COR-L47 (cell line): ENCODE measurements at places on chromosomes 4 and X.

- DNase-seq = no peak
Observed at GRCh38 chr4:57303012-57303751, 193.0 kb upstream of the IGFBP7 start.

DNA sequence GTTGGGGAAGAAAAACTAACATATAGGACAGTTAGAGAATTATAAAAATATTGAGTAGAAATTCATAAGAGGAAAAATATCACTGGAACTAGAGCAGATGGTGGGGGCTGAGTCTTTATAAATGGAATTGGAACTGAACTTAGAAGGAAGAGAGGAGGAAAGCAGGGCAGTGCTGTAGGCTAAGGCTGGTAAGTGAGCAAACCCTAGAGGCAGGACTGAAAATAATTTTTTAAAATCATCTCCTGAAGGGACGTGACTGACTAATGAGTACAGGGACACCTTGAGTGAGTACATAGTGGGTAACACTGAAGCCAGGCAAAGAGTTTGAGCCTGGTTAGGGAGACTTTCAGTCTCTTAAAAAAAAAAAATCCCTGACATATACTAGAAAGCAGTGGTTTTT is 63.3 kb downstream of the GALNT7 start:
- DNase-seq = no peak

DNA sequence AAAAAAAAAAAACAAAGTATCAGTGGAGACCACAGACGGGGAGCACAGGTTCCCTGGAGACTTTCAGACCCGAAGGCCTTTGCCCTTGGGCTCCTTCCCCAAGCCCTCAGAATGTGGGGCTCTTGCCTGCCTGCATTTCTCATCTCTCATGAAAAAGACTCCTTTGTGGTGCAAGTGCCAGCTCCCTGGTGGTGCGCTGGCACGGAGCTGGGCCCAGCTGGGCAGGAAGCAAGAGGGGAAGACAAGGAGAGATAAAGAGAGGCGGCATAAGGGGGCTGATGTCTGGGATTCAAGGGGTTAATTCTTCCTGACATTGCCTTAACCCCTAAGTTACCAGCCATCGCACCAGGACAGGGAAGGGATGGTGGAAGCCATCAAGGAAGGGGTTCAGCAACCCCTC is 21.8 kb downstream of the NLGN3 start:
- DNase-seq = no peak

DNA sequence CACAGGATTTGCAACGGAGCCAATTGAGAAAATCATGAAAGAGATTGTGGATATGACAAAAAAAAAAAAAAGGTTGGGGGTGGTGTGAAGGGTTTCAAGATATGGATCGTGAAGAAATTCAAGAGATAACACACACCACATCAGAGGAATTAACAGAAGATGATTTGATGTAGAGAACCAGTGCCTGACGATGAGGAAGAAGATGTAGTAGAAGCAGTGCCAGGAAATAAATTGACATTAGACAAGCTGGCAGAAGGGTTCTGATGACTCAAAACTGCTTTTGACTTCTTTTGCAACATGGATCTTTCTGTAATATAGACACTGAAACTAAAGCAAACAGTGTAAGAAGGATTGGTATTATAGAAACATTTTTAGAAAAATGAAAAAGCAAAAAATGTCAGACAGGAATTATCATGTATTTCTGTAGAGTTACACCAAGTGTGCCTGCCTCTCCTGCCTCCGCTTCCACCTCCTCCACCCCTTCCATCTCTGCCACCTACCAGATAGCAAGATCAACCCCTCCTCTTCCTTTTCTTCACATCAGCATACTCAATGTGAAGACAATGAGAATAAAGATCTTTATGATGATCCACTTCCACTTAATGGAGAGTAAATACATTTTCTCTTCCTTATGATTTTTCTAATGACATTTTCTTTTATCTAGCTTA is 127.5 kb upstream of the OTUD4 start:
- no peak for DNase-seq
